Islet precursor cell (in vitro differentiated cells): ENCODE measurements at places on chromosomes 16 and 17.

- DNase-seq = no peak
Observed at GRCh38 chr17:34979153-34979552, 1.2 kb upstream of the LIG3 start.

GRCh38 chr17:73850426-73850825 lies 206.2 kb upstream of the SDK2 start:
- DNase-seq = no peak

- no peak for DNase-seq
Observed at GRCh38 chr17:33240362-33240761, 52.7 kb downstream of the ASIC2 start.

GRCh38 chr17:28293994-28294393 lies 25.0 kb upstream of the TMEM97 start:
- DNase-seq = no peak

GRCh38 chr16:3046641-3047386 lies 453 bp downstream of the MMP25 start:
- DNase-seq = no peak

DNA sequence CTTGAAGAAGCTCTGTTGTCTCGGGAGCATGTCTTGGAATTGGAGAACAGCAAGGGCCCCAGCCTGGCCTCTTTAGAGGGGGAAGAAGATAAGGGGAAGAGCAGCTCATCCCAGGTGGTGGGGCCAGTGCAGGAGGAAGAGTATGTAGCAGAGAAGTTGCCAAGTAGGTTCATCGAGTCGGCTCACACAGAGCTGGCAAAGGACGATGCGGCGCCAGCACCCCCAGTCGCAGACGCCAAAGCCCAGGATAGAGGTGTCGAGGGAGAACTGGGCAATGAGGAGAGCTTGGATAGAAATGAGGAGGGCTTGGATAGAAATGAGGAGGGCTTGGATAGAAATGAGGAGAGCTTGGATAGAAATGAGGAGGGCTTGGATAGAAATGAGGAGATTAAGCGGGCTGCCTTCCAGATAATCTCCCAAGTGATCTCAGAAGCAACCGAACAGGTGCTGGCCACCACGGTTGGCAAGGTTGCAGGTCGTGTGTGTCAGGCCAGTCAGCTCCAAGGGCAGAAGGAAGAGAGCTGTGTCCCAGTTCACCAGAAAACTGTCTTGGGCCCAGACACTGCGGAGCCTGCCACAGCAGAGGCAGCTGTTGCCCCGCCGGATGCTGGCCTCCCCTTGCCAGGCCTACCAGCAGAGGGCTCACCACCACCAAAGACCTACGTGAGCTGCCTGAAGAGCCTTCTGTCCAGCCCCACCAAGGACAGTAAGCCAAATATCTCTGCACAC lies 21.2 kb downstream of the AKAP1 start:
- DNase-seq = peak; percentile 82

DNA sequence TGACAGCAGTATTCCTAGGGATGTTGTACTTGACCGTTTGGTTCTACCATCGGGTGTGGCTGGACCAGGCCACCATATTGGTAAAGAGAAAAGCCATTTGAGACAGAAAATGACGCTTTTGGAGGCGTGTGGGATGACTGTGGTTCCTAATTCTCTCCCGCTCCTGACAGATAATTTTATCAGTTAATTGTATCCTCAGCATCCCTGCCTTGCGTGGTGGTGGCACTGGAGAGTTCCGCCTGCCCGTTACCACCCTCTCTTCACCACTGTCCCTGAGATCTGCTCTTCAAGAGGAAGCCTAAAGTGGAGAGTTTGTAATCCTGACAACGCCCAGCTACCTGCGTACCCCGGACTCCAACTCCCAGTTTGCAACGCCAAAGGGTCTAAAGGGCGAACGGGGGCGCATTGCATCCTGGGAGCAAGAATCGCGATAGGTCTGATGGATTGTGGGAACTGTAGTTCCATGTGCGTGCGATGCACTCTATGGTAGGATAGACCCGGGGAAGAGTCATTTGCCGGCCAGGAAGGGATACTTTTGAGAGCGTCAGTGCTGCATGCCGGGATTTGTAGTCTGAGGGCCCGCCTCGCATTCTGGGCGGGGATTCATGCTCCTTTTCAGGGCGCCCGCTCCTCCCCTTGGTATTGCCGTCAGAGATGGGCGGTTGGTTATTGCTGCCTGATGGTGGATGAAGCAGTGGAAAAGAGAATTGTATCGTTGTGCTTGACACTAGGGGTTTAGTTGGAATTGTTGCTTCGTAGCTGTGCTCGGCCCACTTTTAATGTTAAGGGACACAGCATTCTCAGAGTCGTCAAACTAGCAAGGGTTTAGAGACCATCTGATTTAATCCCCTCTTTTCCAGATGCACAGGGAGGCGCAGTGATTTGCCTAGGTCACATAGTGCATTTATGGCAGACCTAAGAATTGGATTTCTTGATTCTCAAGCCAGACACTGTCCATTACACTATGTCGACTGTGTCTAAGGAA lies 965 bp upstream of the PHF12 start:
- peak; percentile 100 for DNase-seq

DNA sequence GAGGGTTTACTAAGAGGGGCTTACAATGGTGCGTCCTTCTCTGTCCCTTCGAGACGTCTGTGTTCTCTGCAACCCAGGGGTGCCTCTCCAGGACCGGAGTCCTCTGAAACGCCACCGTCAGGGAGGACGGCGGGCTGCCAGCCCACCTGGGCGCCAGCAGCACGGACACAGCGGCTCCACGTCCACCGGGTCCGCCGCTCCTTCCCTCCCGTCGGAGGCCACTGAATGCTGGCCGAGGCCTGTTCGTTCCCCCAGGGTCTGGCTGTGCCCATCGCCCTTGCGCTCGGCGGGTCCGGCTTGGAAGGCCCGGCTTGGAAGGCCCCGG lies 403 bp downstream of the TEPSIN start:
- no peak for DNase-seq

- no peak for DNase-seq
Observed at GRCh38 chr16:53757971-53758609, 54.1 kb downstream of the FTO start.

GRCh38 chr16:81946206-81946605 lies 65.1 kb downstream of the SDR42E1 start:
- DNase-seq = no peak

DNA sequence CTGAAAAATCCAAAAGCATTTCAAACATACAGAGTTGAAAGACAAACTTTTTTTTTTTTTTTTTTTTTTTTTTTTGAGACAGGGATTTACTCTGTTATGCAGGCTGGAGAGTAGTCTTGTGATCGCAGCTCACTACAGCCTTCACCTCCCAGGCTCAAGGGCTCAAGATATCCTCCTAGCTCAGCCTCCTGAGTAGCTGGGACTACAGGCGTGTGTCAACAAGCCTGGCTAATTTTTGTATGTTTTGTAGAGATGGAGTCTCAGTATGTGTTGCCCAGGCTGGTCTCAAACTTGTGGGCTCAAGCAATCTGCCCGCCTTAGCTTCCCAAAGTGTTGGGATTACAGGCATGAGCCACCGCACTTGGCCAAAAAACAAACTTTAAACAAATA lies 64.2 kb upstream of the KIFC3 start:
- no peak for DNase-seq

- DNase-seq = no peak
Observed at GRCh38 chr16:62190426-62190825, 154.2 kb upstream of the CDH8 start.

- DNase-seq = no peak
Observed at GRCh38 chr17:78598013-78598471, 20.8 kb upstream of the DNAH17 start.

DNA sequence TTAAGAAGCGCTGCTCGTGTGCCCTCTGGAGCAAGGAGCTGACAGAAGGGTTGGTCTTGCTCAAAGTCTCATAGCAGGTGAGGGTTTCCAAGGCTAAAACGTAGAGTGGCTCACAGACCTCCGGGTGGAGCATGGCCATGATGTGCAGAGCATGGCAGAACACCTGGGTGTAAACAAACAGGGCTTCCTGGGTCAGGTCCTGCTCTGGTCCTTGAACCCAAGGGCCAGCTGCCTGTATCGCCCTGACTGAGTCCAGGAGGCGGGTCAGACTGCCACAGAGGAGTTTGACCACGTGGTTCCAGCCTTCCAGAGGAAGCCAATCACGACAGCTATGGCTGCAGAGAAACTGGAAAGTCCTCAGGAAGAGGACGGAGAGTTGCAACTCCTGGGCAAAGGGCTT lies 7.1 kb downstream of the GEMIN4 start:
- DNase-seq = no peak

DNA sequence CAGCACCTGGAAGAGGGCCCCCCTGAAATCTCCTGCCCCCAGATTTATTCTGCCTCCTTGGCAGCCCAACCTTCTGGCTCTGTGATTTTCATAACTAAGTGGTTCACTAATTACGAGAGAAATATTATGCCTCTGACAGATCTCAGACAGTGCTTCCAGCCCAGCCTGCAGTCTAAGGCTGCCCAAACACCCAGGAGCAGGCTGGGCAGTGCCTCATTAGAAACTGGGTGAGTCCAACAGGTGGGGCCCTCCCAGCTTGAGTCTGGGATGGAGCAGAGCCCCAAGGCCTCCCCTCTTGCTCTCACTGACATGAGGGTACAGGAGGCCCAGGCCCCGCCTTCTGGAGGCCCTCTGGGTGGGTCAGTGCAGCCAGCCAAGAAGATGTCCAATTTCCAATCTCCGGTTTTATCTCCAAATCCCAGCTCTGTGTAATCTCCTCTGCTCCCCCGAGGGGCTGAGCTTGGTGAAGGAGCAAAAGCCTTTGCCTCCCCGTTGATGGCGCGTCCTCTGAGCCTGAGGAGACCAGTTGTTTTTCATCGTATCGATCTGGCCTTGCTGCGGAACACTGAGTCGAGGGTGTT lies 20.1 kb upstream of the ABCC3 start:
- DNase-seq = no peak

DNA sequence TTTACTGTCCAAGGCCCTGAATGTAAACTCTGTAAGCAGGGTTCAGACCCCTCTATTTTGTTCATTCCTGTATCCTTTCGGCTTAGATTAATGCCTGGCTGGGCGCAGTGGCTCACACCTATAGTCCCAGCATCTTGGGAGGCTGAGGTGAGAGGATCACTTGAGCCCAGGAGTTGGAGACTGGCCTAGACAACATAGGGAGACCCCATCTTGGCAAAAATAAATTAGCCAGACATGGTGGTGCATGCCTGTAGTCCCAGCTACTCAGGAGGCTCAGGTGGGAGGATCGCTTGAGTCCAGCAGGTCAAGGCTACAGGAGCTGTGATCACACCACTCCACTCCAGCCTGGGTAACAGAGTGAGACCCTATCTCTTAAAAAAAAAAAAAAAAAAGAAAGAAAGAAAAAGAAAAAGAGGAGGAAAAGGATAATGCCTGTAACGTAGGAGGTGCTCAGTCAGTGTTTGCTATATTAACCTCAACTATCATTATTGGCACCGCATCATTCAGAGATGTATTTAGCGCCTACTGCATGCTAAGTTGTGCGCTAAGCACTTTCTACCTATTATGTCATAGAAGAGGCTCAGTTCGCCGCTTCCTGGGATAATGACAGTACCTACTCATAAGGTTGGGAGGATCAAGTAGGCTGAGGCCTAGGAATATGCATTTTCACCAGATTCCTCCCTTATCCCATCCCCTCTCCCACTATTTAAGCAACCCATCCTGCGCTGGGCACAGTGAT lies 5.0 kb downstream of the SOCS1 start:
- no peak for DNase-seq

GRCh38 chr17:53719229-53719628 lies 103.5 kb upstream of the KIF2B start:
- DNase-seq = no peak
